ENCODE measurements at places on chromosomes 2 and 18. TPM values are rescaled to one million over a fixed set of nuclear protein-coding genes. Genes with fewer than 3 reads are reported as not detected.

GRCh38 chr2:133936096-133936495 lies 317.8 kb upstream of the MGAT5 start:
- DNase-seq = no peak

GRCh38 chr2:46298522-46299353 lies 1.5 kb downstream of the EPAS1 start:
- peak; percentile 51 for DNase-seq

DNA sequence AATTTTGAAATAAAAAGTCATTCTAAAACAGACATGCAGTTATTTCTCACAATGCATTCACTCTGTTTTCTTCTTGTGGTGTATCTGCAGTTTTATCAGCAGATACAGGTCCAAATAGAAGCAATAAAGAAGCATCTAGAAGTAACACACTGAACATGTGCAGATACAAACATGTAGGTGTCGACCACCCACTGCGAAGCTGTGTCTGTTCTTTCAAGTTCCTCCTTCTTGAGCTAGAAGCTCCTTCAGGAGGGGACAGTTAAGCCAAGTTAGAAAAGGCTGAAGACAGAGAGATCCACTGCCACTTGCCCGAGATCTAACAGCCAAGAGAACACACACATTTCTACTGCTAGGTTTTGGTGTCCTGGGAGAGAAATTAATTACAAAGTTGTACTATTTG lies 30.1 kb downstream of the WDFY1 start:
- no peak for DNase-seq

- DNase-seq = no peak
Observed at GRCh38 chr2:21411741-21412140, 288.0 kb downstream of the TDRD15 start.

DNA sequence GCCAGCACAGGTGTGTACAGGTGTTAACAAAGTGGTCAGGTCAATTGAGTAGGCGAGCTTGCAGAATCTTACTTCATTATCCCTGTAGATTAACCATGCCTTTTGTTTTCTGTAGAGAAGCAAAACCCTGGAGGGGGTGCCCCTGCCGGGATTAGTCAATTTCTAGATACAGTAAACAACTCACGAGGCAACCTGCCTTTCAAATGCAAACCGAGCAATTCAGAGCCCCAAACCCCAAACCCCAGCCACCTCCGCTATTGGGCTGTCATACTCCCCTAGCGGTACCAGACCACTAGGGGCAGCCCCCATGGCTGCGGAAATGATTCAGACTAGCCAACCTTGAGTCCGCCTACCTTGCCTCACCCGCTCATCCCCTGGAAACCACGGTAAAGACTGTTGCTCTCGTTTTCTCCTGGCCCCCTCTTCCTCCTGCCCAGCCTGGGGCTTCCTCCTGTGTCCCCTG lies 61.4 kb upstream of the KIF5C start:
- no peak for DNase-seq

- no peak for DNase-seq
Observed at GRCh38 chr2:209501579-209501978, 77.7 kb downstream of the MAP2 start.

ALPG gene
- not detected for total RNA-seq

TBR1 gene
- not detected for total RNA-seq

CEP68 gene
- total RNA-seq = 23.2 TPM

RAD51AP2 gene
- total RNA-seq = under 0.01 TPM

MERTK gene
- 4.9 TPM for total RNA-seq

CRYGB gene
- not detected for total RNA-seq

CXCR4 gene
- 23.1 TPM for total RNA-seq

FRZB gene
- total RNA-seq = 19.2 TPM

GPR39 gene
- total RNA-seq = 0.09 TPM

SPATS2L gene
- total RNA-seq = 144 TPM

Data from muscle of leg (tissue), 16 donors.